ENCODE measurements at places on chromosomes 3 and 15.

DNA sequence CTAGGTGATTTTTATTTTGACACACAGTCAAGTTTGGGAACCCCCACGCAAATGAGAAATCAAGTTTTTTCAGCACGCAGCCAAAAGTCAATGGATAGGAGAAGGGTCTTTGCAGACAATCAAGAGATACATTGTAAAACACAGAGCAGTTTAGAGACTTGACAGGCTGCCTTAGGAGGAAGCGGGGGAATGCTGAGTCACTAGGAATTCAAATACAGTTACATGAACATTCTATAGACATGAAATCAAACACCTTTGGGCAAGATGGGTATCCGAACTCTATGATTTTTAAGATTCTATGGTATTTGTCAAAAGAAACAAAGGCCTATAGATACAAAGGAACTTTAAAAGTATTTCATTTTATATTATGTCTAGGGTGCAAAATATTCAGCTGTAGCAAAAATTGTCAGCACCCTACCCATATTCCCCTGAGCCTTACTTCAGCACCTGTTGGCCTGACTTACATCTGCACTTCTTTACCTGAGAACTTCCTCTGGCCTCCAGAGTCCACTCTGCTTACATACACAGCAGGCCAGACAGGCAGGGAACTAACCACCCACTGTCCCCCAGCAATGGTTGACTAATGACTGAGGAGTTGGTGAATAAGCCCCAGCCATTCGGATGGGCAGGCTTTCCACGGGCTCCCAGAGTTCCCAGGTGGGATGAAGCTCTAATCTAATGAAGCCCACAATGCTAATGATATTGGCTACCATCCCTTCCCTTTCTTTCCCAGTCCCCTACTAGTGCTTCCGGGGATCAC, 289.3 kb upstream of the RORA start:
- DNase-seq, result no peak

DNA sequence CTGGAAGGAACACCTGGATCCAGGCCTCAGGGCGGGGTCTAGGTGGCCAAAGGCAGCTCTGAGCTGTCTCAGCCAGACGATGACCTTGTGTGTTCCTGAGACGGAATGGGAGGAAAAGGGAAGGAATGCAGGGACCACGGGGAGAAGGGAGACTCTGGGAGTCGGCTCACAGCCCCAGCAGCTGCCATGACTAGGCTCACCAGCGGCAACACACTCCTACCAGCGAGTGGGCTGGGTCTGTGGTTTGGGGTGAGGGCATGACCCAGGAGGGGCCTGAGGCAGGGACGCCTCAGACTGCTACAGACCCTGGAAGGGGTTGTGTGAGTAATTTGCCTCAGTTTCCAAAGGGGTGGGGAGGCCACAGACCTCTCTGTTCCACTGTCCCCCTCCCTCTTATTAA, 19.8 kb downstream of the IQSEC1 start:
- DNase-seq, result no peak

- no peak for DNase-seq
Observed at GRCh38 chr3:195251336-195252065, 19.5 kb downstream of the XXYLT1 start.

- no peak for DNase-seq
Observed at GRCh38 chr3:14884665-14885064, 62.7 kb upstream of the NR2C2 start.

GRCh38 chr15:51094606-51095569, at the start of gene TNFAIP8L3:
TNFAIP8L3 (minus strand) TSS chr15:51094906; CDS start chr15:51094595, 311 bp downstream.
- peak; percentile 37 for DNase-seq

DNA sequence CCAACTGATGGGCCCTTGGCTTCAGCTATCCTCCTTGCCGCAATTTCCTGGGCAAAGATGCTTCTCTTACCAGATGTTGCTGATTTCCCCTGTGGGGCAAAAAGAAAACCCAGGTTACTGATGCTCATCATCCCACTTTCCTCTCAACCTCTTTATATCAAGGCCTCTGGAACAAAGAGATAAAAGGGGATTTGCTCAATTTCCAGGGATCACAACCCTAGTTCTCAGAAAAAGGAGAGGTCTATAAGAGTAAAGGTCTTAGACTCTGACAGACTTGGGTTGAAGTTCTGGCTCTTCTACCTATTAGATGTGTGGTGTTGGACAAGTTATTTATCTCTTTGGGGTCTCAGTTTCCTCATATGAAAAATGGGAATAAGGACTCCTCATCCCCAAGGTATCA, 8.5 kb downstream of the RPAP1 start:
- no peak for DNase-seq

GRCh38 chr15:99117563-99118257, 12.8 kb downstream of the SYNM start:
- DNase-seq, result no peak

DNA sequence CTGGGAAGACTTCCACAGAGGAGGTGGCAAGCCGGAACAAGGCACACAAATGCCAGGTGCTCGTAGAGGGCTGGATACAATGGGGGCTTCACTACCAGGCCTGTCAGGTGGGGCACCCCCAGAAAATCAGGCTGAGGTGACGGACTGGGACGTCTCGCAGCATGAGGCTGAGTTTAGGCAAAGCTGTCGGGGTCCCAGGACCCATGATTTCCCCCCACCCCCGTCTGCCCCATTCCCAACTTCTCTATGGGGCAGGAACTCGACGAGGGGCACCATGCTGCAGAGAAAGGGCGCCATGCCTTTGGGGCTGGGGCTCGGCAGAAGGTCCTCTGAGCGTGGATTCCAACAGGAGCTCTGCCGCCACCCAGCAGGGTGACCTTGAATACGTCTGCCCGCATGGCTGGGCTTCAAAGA, 65.7 kb upstream of the HES1 start:
- DNase-seq, result no peak

- no peak for DNase-seq
Observed at GRCh38 chr3:138578141-138578540, 15.9 kb downstream of the CEP70 start.

DNA sequence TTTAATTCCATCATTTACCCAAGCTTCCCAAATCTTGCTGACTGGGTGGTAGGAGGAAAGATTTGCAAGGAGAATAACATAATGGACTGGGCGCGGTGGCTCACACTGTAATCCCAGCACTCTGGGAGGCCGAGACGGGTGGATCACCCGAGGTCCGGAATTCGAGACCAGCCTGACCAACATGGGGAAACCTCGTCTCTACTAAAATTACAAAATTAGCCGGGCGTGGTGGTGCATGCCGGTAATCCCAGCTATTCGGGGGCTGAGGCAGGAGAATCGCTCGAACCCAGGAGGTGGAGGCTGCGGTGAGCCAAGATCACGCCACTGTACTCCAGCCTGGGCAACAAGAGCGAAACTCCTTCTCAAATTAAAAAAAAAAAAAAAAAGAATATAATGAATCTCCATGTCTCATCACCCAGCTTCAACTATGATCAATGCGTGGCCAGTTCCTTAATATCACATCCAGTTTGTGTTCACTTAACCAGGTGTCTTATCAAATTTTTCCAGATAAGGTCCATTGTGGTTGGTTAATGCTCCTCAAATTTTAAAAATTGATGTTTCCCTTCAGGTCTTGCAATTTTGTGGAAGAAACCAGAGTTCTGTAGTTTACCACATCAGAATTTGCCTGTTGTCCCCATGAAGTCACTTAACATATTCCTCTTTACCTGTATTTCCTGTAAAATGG, 1.3 kb upstream of the ABCF3 start:
- DNase-seq, result no peak

- DNase-seq, result no peak
Observed at GRCh38 chr3:13561967-13562366, 13.0 kb downstream of the FBLN2 start.

DNA sequence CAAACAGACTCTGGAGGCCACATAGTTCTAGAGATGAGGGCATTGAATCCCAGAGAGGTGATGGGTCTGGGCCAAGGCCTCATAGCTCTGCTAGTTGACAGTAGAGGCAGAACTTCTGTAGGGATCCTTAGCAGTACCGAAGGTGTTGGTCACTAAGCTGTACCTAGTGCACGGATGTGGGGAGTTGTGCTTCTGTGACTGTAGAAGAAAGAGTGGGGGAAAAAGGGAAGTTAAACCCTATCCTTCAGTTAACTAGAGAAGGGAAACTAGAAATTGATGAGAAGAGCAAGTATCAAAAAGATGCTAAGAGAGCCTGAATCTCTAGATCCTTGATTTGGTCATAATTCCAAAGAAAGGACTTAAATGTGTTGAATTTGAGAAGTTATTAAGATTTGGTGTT, 186.7 kb downstream of the NFKBIZ start:
- no peak for DNase-seq
